Fibroblast of the conjunctiva (primary cell): ENCODE measurements at places on chromosomes 1 and 21.

DNA sequence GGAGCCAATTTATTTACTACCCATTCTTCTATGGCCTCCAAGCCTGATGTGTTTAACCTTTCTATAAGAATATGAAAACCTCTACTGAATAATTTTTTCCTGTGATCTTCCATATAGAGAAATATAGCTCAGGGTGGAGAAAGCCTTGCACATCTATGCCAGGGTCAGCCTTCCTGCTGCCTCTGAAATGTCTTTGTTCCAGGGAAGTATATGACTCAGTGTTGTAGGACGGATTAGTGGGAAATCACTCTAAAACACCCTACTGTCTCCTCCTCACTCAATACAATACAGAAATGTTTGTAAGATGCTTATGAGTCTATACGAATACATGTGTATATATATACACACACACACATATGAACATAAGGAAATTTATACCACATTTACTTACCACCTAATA lies 1044.9 kb downstream of the BRINP3 start:
- no peak for DNase-seq

DNA sequence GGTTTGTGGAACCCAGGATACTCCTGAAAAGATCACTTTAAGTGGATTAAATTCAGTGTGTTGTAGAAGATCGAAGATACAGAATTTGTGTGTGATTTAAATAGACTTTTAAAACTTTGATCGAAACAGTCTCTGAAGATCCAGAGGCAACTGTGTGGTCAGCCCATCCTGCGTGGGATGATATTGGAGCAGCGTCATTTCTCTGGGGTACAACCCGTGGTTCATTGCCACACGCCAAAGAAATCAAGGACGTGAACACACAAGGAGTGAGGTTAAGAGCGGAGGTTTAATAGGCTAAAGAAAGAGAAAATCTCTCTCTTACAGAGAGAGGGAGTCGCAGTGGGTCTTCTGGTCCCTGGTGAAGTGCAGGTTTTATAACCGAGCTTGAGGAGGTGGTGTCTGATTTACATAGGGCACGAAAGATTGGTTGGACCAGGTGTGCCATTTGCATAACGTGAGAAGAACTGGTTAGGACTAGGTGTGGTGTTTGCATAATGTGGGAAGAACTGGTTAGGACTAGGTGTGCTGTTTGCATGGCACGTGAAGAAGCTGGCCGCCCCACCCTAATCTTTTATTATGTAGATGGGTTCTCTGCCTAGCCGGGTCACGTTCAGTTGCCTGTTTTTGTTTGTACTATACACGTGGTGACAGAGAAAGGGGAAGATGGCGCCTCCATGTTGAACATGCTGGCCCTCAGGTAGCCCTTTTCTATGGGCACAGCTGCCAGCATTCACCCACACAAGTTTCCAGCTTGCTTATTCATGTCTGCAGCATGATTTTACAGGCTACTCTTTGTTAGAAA lies 82.3 kb downstream of the ADSS2 start:
- DNase-seq: no peak

GRCh38 chr1:242690849-242691609 lies 166.5 kb upstream of the PLD5 start:
- no peak for DNase-seq

DNA sequence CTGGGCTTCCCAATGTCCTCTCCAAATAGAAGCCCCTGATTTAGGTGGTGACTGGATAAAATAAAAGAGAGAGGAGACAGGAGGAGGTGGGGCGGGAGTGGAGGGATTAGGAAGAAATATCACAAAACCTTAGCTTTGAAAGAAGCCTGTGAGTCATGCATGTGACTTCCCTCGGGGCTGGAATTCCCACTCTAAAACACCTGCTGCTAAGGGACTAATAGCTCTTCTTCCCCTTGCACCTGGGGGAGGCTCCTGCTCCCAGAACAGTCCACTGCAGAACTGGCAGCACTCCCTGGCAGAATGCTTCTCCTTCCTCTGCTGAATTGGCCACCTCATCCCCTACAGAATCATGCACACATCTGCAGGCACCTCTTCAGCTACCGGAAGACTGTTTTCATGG lies 207.2 kb downstream of the ATG4C start:
- DNase-seq: no peak

GRCh38 chr1:12229835-12230548 lies at the start of gene VPS13D:
VPS13D (plus strand) TSS chr1:12230030; CDS start chr1:12234267, 4,237 bp downstream.
- DNase-seq: peak; percentile 35

DNA sequence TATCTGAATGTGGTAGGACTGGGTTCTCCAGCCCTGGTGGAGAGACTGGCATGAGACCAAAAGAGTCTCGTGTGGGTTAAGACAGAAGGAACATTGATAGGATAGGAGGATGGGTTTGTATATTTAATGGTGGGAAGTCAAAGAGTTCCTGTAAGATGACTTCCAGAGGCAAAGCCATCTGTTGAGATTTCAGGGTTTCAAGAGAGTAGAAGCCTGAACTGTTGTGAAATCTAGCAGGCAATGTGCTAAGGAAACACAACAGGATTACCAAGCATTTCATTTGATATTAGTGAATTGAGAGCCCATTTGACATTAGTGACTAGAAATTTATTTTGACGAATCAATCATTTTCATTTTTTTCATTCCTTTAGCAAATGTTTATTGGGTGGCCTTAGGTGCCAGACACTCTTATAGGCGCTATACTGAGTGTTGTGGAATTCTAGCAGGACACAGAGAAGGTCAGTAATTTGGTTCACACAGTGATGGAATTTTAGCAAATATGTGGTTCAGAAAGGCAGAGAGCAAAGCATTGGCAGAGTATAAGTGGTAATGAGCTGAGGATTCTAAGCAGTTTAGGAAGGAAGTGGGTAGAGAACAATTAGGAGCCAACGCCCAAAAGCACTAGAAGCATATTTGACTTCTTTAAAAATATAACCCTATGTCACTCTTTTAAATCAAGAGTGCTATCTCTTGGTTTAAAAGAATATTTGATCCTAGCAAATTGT lies 149.3 kb downstream of the AK5 start:
- no peak for DNase-seq

DNA sequence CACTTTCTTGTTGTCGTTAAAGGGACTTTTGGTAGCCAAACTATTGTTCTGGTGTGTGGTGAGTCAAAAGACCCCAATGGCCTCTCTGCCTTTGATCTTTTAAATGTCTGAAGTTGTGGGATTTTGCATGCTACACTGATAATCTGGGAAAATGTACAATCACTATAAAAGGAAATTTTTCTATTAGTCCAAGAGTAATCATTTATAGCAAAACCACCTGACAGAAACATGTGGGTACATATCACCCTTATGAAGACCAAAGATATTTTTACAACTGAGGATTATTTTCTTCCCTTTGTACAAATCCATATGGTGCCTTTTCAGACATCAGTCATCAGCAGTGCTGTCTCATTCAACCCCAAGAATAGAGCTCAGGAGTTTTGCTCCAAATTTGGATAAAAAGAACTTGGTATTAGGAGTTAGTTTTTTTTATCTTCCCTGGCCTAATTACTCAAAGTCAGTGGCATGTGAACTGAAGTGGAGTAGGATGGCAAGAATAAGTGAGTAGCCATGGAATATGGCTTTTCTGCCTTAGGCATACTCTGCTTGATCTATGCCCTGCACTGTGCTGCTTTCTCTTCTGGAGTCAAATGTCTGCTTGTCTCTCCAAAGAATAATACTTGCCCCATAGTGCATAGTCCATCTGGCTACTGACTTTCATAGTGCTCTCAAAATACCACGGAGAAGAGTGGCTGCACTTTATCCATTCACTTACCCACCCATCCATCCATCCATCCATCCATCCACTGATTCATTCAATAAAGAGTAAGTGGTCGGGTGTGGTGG lies 13.5 kb downstream of the GREM2 start:
- DNase-seq: no peak

DNA sequence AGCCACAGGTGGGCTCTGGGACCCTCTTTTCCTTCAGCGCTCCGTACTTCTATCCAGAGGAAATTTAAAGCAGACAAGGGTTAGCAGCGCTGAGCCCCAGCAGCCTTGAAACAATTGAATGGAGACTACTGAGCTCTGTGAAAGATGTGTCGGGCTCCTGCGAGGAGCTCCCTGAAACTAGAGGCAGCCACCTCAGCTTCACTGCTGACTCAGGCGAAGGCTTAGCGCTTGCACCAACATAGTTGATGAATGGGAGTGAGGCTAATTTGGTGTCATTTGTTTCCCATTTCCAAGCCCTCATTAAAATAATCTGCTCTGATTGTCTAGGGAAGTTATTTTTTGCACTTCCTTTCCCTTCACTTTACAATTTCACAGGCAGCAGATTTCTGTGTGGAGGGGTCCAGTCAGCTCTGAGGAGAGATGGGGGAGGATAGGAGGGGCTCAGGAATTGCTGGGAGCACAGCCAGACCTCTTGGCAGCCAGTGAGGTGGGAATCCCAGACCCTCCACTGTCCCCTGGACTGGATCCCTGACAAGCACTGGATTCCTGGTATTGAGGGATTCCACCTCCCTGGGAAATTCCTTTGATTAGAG lies 398.9 kb upstream of the PLXNA2 start:
- no peak for DNase-seq

GRCh38 chr1:16235944-16236510 lies 956 bp downstream of the CPLANE2 start:
- no peak for DNase-seq

DNA sequence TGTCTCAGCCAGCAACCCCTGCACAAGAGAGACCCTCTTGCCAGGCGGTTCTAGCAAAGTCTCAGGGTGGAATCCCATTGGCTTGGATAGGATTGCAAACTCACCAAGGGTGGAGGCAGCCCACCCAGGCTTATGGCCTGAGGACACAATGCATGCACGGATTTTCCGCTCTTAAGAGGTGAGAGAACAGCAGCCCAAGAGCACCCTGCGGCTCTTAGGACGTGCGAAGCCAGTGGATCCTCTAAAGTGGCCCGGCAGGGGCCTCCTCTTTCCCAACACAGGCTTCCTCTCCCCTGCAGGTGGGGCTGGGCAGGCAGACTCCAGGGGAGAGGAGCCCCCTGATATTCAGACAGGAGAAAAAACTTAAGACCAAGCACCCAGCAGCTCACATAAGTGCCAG lies 31.2 kb upstream of the TMEM51 start:
- no peak for DNase-seq

GRCh38 chr1:36796106-36796590 lies 238.2 kb downstream of the GRIK3 start:
- DNase-seq: no peak

GRCh38 chr1:65459397-65459768 lies 38.9 kb downstream of the LEPR start:
- DNase-seq: no peak

GRCh38 chr1:227574926-227575325 lies 11.6 kb downstream of the ZNF678 start:
- no peak for DNase-seq

- DNase-seq: no peak
Observed at GRCh38 chr1:16172964-16173446, 17.1 kb upstream of the EPHA2 start.

- no peak for DNase-seq
Observed at GRCh38 chr1:162970021-162970420, 99.1 kb upstream of the RGS4 start.

DNA sequence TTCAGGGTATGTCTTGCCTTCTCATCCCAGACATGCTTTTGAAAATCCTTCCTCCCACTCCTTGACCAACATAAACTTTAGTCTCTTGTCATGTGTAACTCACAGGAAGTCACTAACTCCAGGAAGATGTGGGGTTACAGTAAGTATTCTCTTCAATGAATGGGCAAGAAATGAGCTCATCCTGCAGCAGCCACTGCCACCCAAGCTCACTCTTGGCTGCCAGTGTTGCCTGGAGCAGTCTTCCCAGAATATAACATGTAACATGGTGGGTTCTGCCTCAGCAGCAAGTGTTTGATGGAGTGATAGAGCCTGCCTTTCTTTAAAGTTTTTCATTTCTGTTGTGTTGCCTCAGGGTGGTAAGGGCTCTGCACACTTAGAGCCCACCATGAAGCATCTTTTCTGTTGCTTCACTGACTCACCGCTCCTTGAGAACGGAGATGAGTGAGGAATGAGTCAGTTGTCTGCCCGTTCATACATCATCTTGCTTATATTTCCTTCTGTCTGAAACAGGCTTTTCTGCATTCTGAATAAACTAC lies 187.0 kb downstream of the TPR start:
- DNase-seq: peak; percentile 70

DNA sequence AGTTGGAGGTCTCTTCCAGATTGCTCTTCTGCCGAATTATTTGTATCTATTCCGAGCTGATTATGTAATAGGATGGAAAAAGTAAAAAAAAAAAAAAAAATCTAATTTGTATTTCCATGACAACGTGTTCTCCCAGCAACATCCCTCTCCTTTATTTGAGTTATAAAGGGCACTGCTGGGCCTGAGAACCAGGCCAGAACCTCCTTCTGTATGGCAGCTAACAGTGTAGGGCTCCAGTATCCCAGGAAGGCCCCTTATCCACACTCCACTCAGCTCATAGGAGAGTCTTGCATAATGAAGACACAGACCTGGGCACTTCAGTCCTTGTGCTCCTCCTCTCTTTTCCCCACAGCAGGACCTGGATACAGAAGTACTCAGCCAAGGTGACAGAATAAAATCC lies 3.7 kb upstream of the IPO9 start:
- DNase-seq: no peak

- DNase-seq: no peak
Observed at GRCh38 chr1:226625326-226625725, 76.8 kb downstream of the STUM start.

GRCh38 chr1:1165900-1166421 lies 7.7 kb upstream of the TTLL10 start:
- DNase-seq: no peak

- DNase-seq: peak; percentile 59
Observed at GRCh38 chr1:151867765-151868411, 14.4 kb upstream of the THEM5 start.

DNA sequence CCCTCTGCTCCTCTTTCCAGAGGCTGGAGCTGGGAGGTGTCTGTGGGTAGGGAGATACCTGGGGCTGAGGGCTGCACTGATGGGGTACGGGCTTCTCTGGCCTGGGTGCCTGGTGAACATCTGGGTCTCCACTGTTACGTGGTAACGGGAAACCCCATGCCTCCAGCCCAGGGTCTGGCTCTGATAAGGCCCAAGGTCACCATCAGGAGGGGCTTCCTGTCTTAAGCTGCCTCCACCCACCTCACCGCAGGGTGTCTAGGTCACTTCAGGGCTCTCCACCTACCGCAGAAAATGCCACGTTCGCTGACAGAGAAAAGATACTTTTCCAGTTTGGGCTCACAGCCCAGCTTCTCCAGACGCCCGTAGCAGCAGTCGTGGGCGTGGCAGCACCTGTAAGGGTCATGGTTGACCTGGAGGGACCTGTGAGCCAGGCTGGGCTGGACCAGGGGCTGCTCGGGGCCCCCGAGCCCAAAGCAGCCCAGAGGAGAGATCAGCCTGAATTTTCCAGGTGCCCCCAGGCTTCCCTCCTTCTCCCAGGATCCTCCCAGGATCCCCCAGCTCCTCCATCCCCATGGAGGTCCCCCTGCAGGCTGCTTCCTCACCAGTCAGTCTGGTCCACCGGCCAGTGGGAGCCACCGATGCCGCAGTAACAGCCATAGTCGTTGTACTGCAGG lies 1.3 kb downstream of the PLA2G2E start:
- no peak for DNase-seq

- DNase-seq: no peak
Observed at GRCh38 chr1:42953182-42954180, 5.2 kb downstream of the SLC2A1 start.

- DNase-seq: no peak
Observed at GRCh38 chr1:236059011-236059410, 5.9 kb downstream of the NID1 start.

- no peak for DNase-seq
Observed at GRCh38 chr1:7259955-7260354, 474.7 kb downstream of the CAMTA1 start.

- no peak for DNase-seq
Observed at GRCh38 chr1:230208619-230209261, 141.7 kb downstream of the GALNT2 start.

- no peak for DNase-seq
Observed at GRCh38 chr1:13725714-13726175, 25.8 kb downstream of the PRDM2 start.

GRCh38 chr1:3695326-3696217 lies 43.3 kb downstream of the TP73 start:
- no peak for DNase-seq
